Stimulated activated CD4-positive, alpha-beta T cell treated with anti-CD3 and anti-CD28 coated beads, TNF-alpha, amount 100 ng/mL, for 24 hours (primary cell): ENCODE measurements at places on chromosomes 2 and 18.

GRCh38 chr2:48723129-48723528 lies 32.4 kb downstream of the LHCGR start:
- DNase-seq, result no peak

- DNase-seq, result no peak
Measured at GRCh38 chr2:74925361-74925786, 33.1 kb upstream of the POLE4 start.

GRCh38 chr2:163573652-163574051 lies 162.2 kb downstream of the FIGN start:
- no peak for DNase-seq

DNA sequence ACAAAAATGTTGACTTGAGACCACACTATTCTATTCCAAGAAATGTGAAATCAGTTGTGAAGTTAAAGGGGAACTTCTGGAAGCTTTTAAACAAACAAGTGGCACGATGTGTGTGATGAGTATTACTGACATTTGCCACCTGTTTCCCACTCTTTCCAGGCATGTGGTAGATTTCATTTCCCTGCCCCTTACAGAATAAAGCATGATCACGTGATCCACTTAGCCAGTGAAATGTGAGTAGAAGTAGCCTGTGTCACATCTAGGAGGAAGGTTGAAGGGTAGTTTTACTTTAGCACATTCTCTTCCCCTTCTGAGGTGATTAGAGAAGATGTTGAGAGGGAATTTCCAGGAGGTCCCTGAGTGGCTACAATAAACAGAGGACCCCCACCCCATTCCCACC lies 3.8 kb downstream of the COL4A4 start:
- no peak for DNase-seq

DNA sequence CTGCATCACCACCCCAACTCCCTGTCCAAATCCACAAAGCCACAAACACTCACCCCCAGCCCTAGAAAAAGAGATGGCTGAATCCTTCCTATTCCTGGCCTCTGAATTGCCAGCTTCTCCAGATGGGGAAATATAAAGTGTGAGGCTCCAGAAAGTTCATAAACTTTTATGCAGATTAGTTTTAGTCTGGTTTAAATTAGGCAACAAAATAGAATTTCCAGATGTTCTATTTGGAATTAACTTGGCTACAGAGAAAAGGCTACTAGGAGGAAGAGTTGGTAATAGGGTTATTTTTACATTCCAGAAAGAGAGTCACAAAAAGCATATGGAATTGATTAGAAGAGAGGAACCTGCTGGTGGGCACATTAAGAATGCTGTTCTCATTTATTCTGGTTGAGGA lies 56.0 kb downstream of the EN1 start:
- DNase-seq, result no peak
